ENCODE measurements at places on chromosomes 12 and 14.

DNA sequence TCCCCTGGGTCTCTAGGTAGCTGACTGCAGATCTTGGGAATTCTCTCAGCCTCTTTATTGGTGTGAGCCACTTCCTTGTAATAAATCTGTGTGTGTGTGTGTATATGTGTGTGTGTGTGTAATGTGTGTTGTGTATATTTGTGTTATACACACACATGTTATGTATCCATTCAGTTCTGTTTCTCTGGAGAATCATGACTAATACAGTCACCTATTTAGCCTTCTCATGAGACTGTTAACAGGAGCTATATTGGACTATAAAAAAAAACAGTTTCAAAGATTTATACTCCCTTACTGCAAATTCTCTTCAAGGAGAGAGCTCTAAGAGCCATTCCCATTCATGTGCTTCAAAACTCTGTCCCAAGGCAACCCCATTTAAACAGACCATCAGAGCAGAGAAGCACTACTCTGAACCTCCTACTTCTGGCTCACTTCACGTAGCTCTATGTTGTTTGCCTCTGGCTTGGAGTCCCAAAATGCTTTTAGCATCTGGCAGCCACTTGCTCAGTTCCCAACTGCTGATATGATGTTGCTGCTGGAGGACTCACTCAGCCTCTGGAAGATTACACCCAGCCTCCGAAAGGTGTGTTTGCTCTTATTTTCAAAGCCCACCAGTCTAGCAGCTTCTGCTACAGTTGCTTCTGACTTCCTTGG lies 48.7 kb upstream of the KITLG start:
- no peak for DNase-seq

- no peak for DNase-seq
Observed at GRCh38 chr12:92467886-92468285, 234.9 kb upstream of the PLEKHG7 start.

- DNase-seq, result no peak
Observed at GRCh38 chr14:30961330-30961729, 64.1 kb upstream of the AP4S1 start.

- no peak for DNase-seq
Observed at GRCh38 chr14:72876005-72876709, 17.7 kb downstream of the DPF3 start.

DNA sequence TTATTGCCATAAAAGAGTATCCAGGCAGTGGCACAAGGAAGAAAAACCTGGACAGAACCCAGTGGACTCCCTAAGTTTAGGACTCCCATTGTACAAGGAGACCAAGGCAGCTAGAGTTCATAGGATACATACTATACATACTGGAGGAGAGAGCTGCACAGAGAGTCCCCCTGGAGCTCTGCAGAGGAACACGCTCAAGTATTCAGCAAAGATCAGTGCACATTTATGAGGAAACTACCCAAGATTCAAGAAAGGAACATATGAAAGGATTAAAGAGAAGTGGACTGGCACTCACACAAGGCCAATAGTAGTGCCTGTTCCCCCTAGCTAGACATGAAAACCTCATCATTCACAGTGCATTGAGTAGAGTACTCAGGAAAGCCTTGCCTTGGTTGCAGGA lies 43.0 kb upstream of the CHPT1 start:
- no peak for DNase-seq

DNA sequence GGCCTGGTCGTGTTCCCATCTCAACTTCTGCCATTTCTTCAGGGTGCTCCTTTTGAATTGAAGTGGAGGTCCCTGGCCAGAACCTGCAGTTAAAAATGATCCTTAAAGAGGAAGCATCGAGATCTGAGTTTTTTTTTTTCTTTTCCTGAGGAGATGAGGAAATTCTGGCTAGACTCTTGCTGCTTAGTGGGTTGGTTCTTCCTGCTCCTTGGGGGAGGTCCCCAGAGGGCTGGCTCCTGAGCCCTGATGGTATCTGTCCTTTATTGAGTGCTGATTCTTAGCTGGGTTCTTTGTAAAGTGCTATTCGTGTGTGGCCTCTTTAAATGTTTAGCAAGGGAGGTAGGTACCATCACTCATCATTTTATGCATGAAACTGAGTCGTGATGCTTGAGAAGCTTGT lies 11.7 kb downstream of the PELI2 start:
- no peak for DNase-seq

DNA sequence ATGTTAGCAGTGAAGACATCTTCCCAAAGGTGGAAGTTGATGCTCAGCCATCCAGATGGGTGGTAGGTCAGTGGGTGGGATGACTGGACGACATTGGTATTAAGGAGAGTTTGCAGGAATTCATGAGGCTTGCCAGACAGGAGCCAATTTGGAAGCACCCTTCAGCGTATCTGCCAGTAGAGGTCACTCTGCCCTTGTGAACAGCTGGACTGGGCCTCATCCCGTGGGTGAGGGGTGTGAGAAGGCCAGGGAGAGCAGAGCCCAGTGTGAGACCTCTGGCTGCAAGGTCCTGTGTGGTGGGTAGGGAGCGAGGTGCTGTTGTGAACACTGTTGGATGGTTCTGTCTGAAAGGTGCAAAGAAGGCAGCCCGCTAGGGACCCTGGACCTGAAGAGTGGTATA lies 37.7 kb downstream of the SLC5A8 start:
- DNase-seq, result no peak

DNA sequence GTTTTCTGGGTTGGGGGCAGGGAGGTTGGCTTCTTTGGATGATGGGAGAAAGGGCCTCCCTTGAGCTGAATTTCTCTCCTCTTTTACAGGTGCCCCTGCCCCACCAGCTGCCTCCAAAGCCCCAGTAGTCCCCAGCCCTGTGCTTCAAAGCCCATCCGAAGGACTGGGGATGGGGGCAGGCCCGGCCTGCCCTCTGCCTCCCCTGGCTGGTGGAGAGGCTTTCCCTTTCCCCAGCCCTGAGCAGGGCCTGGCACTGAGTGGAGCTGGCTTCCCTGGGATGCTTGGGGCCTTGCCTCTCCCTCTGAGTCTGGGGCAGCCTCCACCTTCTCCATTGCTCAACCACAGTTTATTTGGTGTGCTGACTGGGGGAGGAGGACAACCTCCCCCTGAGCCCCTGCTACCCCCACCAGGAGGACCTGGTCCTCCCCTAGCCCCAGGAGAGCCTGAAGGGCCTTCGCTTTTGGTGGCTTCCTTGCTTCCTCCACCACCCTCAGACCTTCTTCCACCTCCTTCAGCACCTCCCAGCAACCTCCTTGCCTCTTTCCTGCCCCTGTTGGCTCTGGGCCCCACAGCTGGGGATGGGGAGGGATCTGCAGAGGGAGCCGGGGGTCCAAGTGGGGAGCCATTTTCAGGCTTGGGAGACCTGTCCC lies 4.0 kb downstream of the MBD6 start:
- DNase-seq, result no peak

DNA sequence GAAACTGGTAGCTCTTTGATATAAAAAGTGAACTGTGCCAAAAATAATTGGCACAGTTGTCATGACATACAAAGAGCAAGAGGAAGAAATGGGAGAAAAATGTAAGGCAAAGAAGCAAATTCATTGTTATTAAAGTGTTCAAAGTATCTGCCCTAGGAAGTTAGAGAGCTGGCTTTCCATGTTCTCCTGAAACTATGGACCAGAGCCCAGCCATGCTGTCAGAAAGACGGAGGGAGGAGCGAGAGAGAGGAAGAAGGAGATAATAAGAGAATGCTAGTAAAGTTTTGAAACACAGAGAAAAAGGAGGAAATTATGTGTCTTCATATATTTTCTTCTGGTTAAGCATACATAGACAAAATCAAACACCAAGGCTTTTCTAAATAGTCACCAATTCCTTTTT lies 78.1 kb upstream of the PELI2 start:
- no peak for DNase-seq

- DNase-seq, result no peak
Observed at GRCh38 chr12:9363145-9363544, 154.9 kb upstream of the PZP start.

- DNase-seq, result no peak
Observed at GRCh38 chr12:86613311-86613710, 357.1 kb upstream of the MGAT4C start.

GRCh38 chr14:99065551-99065950 lies 206.4 kb downstream of the BCL11B start:
- DNase-seq, result no peak

DNA sequence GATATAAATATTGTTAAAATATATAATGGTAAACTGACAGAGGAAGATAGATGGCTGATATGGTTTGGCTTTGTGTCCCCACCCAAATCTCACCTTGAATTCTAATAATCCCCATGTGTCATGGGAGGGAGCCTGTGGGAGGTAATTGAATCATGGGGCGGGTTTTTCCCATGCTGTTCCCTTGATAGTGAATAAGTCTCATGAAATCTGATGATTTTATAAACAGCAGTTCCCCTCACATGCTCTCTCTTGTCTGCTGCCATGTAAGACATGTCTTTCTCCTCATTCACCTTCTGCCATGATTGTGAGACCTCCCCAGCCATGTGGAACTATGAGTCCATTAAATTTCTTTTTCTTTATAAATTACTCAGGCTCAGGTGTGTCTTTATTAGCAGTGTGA lies 46.3 kb downstream of the PTCSC3 start:
- DNase-seq, result no peak

DNA sequence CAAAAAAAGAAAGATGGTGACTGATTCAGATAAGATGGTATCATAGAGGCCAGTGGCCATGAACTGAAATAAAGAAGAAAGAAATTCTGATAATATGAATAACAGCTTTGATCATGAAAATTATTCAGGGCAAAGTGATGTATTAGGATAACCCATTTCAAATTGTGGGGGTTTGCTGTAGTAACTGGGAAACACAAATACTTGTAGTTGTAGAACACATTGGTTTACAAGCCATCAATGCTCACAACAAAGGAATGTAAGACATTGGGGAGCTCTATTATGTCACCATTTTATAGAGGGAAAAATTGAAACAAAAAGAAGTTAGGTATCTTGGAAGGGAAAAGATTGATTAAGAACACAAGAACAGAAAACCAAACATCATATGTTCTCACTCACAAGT lies 140.4 kb upstream of the FRMD6 start:
- no peak for DNase-seq

- DNase-seq, result no peak
Observed at GRCh38 chr14:71524320-71524982, 407.8 kb upstream of the RGS6 start.

GRCh38 chr12:32901553-32901952 lies 5.0 kb upstream of the PKP2 start:
- no peak for DNase-seq

GRCh38 chr12:88544991-88545980 lies 35.0 kb downstream of the KITLG start:
- DNase-seq, result no peak

DNA sequence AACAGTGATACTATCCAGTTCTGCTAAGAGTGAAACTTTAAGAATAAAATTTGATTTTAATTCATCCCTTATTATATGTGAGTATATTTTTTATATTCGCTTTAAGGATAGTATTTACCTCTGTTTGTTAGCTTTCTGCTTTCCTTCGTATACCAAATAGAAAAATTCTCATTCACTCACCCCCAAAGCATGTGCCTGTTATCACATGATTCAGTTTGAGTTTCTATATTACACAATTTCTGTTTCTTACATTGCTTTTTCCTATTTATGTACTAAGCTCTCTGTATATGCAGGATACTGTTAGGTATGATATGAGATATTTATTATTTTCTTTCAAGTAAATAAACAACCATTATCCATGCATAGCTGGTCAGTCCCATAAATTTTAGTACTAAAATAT lies 275.2 kb downstream of the FBXL14 start:
- DNase-seq, result no peak
